ENCODE measurements at places on chromosomes 6 and 20.

DNA sequence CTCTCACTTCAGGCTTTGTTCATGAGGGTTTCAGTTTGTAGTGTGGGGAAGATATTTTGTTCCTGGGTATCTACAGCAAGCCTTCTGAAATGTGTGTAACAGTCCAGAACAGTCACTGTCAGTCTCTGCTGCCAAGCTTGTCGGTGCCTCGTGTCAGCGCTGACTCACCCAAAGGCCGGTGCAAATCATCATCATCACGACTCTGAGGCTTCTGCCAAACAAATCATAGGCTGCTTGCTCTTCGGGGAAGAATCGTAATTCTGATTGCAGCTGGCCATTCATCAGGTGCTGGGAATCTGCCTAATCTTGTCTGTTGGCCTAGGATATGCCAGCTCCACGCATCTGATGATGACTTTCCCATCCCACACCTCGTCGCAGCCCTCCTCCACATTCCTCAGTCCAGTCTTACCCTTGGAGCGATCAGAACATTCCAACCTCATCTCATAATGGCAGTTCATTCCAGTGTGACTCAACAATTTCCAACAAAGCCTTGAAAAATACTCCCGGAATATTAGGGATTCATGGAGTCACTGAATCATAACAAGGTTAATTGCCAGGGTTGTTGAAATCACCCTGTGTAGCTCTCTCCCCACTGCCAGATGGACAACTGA is 40.9 kb downstream of the ALDH8A1 start:
- DNase-seq: no peak

DNA sequence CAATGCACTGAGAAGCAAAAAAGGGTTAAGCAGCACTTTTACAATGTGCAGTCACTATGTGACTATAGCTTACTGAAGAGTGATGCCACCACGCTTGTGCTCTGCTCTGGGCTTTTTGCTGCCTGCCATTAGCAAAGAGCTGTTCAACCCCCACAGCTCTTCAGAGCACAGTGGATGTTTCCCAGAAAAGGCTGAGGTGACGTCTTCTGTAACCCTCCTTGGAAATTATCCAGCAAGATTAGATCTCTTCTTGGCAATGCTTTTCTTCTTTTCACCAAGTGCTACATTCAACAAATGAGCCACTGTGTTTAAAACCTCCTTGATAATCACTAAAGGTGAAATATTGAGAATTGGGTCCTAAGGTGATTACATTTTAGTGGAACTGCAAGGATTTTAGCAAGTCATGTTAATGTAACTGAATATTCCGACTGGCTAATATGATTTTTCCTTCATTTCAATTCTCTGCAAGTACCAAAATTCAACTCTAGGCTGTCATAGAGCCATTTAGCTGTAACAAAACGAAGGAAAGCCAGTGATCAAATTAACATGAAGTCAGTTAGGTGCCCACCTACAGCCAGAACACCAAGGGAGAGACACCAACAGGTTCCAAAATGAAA is 34.9 kb downstream of the ELOVL5 start:
- no peak for DNase-seq

DNA sequence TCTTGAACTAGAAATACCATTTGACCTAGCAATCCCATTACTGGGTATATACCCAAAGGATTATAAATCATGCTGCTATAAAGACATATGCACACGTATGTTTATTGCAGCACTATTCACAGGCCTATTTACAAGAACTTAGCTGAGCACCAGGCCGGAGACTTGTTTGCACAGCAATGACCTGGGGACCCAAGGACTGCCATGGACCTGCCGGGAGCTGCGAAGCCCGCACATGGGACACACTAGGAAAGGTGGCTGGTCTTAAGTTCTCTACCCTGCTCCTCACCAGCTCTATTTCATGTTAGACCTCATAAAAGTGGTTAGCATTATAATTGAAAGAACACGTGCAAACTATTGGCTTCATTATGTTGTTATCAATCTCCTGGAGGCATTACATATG is 70.4 kb upstream of the CST7 start:
- DNase-seq: no peak

DNA sequence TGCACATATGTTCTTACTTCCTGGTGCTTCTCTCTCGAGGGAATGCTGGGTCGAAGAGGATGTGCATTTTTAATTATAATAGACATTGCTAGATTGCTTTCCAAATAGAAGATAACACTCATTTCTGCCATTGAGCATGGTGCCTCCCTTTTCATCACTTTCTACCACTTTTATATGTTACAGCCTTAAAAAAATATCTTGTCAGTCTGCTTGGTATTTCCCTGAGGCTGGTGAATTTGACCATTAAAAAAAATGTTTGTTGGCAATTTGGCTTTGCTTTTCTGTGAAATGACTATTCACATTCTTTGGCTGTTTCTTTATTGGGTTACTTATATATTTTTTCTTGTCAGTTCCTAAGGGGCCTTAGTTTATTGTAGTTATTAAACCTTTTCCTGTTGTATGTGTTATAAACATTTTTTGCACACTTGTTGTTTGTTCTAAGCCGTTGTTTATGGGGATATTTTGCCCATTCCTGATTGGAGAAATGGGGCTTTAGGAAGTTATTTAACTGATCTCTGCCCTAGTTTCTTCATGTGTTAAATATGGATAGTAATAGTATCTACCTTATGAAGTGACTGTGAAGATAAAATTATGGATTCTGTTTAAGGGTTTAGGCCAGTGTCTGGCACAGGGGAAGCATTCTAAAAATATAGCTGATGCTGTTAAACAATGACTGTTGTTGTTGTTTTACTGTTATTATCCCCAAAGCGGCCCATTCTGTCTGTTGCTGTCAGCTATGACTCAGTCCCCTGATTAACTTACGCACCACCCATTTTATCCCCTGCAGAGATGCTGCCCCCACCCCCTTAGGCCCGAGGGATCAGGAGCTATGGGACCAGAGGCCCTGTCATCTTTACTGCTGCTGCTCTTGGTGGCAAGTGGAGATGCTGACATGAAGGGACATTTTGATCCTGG is 3.8 kb downstream of the DDR1 start:
- DNase-seq: no peak

DNA sequence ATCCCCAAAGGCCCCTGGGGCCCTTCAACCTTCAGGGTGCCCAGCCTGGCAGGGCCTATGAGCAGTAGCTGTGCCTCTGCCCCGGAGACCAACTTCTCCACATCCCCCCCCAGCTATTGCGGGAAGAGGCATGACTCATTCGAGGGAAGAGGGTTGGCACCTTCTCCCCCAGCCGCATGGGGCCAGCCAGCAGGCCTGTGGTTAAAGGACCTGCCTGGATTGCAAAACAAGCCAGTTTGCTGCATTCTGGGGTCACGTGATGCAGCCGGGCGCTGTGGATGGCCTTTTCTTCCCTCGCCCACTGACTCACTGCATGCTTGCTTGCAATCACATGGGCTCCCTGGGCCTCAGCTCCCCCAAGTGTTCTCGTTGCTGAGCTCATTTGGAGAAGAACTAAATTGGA is 182.5 kb downstream of the MAFB start:
- no peak for DNase-seq

GRCh38 chr6:113017353-113017752 is 670.2 kb downstream of the RFPL4B start:
- no peak for DNase-seq

DNA sequence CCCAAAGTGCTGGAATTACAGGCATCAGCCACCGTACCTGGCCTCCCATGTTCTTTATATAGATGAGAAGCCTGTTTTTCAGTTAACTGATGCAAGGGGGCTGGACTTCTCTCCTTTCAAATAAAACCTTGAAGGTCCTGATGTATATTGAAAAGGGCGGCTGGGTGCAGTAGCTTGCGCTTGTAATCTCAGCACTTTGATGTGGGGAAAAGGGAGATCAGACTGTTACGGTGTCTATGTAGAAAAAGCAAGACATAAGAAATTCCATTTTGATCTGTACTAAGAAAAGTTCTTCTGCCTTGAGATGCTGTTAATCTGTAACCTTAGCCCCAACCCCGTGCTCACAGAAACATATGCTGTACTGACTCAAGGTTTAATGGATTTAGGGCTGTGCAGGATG is 16.1 kb upstream of the SAMHD1 start:
- no peak for DNase-seq

DNA sequence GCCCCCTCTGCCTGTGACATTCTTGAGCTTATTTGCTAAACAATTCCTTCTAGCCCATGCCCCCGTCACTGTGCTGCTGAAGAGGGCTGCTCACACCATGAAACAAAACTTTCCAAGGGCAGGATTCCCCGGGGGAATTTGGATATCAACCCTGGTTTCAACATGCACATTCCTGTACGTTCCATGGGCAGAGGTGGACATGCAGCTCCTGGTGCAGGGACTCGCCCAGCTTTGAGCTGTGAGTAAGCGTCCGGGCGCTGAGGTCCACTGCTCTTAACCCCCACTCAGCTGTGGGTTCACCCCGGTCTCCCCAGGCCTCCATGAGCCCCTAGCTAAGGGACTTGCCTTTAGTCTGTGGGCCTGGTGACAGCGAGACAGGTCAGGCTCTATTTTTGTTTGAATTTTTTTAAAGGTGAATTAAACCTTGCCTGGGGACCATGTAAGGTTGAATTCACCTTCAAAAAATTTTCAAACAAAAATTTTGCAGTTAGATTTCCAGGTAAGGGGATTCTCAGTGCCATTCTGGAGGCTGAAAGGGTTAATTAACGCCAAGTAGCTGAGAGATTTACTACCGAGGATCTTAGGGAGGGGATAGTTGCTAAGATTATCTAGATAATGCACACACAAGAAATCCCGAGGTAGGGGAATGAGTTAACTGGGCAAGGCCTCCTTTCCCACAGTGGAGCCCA is 70.3 kb upstream of the SLC22A23 start:
- no peak for DNase-seq

DNA sequence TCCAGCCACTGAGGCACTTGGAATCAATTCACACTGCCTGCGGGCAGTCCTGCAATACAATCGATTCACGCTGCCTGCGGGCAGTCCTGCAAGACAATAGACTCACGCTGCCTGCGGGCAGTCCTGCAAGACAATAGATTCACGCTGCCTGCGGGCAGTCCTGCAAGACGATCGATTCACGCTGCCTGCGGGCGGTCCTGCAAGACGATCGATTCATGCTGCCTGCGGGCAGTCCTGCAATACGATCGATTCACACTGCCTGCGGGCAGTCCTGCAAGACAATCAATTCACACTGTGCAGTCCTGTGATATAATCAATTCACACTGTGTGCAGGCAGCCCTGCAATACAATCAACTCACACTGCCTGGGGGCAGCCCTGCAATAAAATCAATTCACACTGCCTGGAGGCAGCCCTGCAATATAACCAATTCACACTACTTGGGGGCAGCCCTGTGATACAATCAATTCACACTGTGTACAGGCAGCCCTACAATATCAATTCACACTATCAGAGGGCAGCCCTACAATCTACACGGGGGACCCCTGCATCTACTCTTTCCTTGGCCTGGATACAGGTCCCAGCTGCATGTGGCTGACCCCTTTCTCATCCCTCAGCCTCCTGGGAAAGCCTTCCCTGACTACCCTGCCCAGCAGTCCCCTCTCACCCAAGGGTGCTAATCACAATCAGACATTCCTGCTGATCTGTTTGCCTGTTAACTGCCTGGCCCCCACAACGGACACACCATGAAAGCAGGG is 10.4 kb downstream of the TAF4 start:
- no peak for DNase-seq

DNA sequence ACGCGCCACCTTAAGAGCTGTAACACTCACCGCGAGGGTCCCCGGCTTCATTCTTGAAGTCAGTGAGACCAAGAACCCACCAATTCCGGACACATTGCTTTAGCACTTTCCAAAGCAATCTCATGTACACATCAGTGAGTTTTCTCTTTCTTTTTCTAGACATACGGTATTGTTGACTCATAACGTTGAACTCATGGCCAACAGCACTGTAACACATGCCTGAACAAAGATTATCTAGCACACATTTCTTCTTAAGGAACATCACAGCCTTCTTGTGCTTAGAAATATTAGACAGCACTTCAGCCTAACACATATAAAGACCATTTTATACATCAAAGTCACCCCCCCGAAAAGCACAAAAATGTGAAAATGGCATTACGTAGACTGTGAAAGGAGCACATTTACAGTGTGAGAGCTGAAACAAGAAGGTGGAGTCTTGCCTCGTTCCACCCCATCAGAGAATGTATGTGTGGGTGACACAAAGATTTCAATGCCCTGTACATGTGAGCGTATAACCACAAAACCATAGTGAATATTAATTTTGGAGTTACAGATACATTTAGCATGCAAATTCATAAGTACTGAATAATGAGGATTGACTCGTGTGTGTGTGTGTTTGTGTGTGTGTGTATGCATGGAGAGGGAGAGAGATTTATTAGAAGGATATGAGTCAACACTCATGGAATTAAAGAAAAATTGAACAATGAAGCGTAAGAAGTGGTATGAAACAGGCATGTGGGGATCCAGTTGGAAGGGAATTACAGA is 134.1 kb downstream of the FAM83B start:
- DNase-seq: no peak

- DNase-seq: no peak
Observed at GRCh38 chr6:163289447-163289846, 125.1 kb upstream of the QKI start.

GRCh38 chr6:46734867-46735719 is at the start of gene PLA2G7:
Gene PLA2G7, minus strand, starts transcription at chr6:46735375. Its CDS starts 12,484 bp downstream, at chr6:46722891.
- no peak for DNase-seq

DNA sequence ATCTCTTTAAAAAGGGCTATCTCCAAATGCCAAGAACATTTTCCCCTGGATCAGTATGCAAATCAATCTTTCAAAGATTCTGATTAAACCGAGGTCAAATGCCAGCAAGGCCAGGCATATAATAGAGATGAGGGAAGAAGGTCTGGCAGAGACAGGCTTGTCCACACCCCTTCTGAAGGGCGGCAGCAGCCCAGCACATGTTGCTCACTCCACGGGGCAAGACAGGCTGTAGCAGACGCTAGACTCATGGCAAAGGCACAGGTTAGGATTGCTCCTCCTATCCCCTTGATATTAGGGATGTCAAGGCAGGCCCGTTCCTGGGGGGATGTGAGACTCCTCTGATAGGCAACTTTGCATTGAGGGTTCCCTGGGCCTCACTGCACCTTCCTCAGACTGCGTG is 104.7 kb upstream of the RIN2 start:
- no peak for DNase-seq

- DNase-seq: no peak
Observed at GRCh38 chr20:7742479-7742878, 197.8 kb downstream of the HAO1 start.

DNA sequence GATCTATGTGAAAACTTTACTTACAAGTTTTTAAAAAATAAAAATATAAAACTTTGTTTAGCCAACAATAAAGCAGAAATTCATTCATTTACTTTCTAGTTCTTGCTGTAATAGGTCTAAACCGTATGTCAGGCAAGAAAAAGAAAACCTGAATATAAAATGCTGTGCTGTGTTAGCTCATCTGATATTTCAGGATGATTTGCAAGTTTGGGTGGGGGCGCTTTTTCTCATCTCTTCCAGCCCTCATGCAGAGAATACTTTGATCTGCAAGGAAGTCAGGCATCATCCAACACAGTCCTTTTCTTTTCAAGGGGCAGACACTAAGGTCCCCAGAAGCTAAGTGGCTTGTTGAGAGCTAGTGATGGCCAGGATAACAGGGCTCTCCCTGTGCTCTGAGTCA is 153.2 kb downstream of the TBC1D7 start:
- no peak for DNase-seq
